ENCODE measurements at places on chromosomes 2 and 18.

DNA sequence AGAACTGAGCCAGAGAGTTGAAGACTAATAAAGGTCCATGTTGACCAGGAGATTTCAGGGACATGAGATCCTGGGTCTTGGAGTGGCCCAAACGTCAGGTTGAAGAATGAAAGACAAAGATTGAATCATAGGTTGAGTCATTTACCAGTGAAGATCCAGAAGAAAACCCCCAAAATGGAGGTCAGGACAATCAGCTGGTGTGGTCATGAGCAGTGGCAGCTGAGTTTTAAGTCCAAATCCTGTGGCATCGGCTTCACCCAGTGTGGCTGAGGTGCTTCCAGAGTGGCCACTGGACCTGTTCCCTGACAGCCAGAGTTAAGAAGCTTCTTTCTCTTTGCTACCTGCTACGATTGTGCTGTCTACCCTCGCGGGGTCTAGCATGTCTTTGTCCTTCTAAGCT lies 234.0 kb downstream of the BCL2 start:
- no peak for DNase-seq

- DNase-seq, result no peak
Measured at GRCh38 chr18:39425172-39425850, 1859.7 kb upstream of the CELF4 start.

- DNase-seq, result no peak
Measured at GRCh38 chr2:30179536-30179935, 32.7 kb downstream of the YPEL5 start.

DNA sequence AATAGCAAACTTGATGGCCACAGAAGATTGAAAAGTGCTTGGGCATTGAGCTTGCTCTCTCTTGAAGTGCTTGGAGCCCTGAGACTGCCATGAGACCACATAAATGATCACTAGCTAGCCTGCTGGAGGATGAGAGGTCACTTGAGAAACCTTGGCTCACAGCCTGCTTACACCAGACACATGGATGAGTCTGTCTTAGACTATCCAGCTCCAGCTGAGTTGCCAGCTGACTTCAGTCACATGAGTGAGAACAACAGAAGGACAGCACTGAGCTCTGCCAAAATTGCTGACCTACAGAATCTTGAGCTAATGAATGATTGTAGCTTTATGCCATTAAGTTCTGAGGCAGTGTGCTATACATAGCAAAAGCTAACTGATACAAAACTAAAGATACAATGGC lies 18.1 kb downstream of the NABP1 start:
- DNase-seq, result no peak

DNA sequence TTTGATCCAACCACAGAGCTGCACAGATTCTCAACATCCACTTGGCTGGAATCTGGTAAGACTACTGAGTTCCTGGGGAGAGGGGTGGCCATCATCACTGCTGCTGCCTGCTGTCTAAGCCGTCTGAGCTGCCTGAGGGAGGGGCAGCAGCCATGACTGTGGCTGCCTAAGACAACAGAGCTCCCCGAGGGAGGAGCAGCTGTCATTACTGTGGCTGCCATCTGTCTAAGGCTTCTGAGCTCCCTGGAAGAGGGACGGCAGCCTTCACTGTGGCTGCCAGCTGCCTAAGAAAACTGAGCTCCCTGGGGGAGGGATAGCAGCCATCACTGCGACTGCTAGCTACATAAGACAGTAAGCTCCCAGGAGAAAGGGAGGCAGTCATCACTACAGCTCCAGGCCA lies 584.4 kb downstream of the NR4A2 start:
- DNase-seq, result no peak

DNA sequence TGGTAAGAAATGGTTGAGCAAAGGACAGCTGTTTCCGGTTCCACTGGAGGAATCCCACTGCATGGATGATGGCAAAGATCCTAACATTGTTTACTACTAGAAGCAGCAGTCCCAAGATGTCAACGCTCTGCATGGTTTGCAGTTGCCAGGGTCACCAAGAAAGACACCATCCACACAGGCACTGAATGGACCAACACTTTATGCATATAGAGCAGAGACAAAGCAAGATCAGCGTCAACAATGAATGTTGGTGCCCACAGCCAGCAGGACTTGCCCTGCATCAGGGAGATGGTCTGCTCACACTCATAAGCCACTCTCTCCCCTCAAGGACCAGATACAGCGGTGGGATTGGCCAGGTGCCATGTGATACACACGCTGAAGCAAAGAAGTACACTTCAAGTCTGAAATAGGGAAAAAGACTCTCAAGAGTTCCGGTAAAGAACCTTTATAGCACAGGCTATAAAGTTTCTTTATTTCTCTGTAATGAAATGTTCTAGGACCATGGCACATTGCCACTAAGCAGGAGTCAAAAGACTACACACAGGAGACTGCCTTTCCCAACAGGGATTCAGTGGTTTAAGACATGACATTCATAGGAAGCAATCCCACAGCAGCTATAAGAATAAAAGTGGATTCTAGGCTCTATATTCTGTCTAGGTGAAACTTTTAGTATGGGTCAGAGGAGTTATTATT lies 133.2 kb upstream of the EPHA4 start:
- no peak for DNase-seq

DNA sequence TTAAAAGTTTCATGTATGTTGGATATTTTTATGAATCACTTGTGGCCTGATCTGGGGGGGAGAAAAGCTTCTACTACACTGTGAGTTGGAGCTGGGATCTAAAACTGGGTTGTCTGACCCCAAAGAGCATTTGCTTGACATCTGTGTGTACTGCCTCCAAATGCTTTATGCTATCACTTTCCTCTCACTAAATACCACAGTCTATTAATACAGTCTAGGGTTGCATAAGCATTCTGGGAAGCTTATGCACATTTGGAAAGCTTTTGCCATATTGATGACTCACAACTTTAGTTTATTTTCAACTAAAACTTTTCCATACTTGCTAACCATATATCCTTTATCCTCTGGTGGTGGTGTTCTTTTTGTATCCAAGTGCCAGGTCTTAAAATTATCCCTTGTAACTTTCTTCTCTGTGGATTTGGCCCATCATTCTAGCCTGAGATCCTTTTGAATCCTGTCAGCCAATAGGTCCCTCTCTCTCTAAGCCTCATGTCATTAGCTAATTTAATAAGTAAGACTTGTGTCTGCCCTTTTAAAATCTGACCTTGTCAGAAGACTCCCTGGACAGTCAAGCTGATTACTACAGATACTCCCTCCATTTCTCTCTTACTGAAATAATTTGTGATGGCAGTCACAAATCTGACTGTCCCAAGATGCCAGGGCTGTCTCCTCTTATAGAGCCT lies 72.7 kb downstream of the NXPH2 start:
- no peak for DNase-seq
